CD4-positive, alpha-beta T cell treated with Interleukin-12 subunit alpha and Interleukin-12 subunit beta, for 1 hour (primary cell): ENCODE measurements at places on chromosomes 4 and X.

GRCh38 chr4:105594099-105595010 lies 41.9 kb downstream of the ARHGEF38 start:
- DNase-seq, result no peak

GRCh38 chrX:47186096-47186740 lies 7.4 kb upstream of the UBA1 start:
- no peak for DNase-seq

GRCh38 chr4:22824091-22824490 lies 131.4 kb downstream of the GBA3 start:
- no peak for DNase-seq

DNA sequence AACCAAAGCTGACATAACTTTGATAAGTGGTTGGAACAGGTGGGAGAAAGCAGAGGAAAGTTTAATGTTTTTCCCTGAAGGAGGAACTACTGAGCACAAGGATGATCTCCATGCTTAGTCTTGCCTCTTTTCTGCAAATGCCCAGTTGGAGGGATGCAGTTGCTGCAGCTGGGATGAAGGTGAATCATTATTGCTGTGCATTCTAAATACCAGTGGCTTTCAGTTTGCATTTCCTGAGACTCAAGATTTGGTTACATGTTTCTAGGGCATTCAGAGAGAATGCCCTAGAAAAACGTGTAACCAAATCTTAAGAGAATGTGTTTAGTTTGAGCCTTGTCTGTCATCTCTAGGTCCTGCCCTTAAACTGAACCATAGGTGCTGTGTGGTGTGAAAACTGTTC lies 42.2 kb downstream of the METTL14 start:
- DNase-seq, result no peak

- no peak for DNase-seq
These were observed 191.2 kb downstream of the FRMPD4 start for GRCh38 chrX:12329476-12329875.

- DNase-seq, result peak; percentile 63
These were observed 5.0 kb upstream of the SDAD1 start for GRCh38 chr4:75995727-75996126.
